NCI-H1105 treated with DMSO at 0.1 percent for 48 hours (cell line): ENCODE measurements at places on chromosomes 3 and 15.

- no peak for DNase-seq
Measured at GRCh38 chr3:37129871-37130270, 44.5 kb downstream of the LRRFIP2 start.

DNA sequence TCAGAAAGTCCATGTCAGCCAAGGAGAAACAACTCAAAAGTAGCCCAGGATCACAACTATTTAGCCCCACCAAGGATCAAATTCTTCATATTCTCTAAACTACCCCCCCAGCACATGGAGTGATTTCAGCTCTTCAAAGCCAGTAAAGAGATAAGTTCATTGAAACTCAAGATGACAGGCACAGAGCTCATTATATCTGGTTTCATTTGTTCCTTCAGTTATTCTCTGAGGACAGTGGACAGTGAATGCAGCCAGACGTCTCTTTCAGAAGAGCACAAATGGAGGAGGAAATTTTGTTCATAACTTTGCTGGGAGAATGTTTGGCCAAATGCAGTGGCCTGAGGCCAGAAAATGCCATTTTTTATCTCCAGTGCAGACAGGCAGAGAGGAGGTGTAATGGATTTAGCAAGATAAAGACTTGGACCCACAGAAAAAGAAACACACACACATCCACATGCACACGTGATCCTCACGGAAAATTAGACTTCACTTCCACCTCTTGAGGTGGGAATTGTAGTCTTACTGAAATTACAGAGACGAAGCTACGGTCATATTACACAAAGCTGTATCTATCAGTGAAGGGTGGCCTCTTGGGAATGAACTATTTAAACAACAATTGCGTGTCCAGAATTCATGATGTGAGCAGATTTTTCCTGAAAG, 64.6 kb downstream of the HES1 start:
- no peak for DNase-seq

- no peak for DNase-seq
Measured at GRCh38 chr3:138049157-138049919, 39.4 kb downstream of the CLDN18 start.

- DNase-seq, result no peak
Measured at GRCh38 chr3:10383850-10384248, 62.9 kb upstream of the SEC13 start.

- DNase-seq, result no peak
Measured at GRCh38 chr3:59368900-59369675, 319.3 kb upstream of the CFAP20DC start.

DNA sequence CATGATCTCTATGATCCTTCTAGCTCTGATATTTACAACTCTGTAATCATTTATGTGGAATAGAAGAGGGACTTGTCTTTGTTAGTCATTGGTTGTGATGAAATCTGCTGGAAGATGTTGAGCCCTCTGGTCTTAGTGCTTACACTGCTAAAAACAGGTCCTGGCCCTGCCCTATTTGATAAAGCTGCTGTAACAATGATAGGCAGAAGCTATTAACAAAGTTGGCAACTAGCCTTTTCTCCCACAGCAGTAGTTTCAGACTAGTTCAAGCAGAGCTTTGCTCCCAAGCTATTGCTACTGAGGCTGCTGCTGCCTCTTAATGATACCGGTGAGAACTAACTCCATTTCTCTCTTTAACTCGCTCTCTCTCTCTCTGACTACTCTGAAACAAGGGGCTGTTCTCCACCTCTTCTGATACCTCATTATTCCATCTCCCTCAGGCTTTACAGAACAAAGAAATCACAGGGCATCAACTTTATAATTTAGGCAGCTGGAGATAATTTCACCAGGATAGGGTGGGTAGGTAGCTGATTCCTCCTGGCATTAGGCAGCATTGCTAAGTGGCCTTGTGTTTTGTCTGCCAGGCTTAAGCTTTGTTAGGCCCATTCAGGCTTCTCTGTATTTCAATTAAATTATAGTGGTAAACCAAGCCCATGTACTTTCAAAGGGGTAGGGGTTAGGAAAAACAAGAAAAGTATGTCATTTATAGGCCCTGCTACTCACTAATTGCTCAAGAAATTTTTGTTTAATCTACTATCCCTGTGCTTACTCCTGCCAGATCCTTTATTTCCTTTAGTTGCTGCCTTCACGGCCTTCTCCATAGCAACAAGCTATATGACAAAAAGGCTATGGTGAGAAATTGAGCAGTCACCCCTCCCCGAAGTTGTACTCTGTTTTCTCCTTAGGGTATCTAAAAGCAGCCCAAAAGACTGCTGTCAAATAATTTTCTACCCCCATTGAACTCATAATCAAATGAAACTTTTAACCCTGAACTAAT, 139.6 kb downstream of the RBPMS2 start:
- DNase-seq, result peak; percentile 99

GRCh38 chr15:80152896-80153876, at the start of gene FAH:
Gene FAH (plus strand): TSS chr15:80152999. CDS start chr15:80153055, 56 bp downstream.
- DNase-seq, result peak; percentile 32

DNA sequence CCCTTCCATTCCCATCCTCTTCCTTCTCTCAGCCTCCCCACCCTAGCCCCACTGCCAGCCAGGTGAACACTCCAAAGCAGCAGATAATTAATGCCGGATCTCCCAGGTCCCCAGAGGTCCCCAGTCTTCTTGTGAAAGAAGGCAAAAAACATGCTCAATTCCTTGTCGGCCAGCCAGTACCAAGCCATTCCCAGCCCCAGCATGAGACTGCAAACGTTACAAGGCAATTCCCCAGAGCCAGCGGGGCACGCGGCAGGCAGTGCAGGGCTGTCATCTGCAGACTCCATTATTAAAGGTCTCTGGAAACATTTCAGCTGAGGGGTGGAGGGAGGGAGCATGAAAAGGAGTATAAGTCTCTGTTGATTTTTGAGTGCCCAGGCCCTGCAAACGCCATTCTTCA, 117.8 kb downstream of the XXYLT1 start:
- no peak for DNase-seq

- no peak for DNase-seq
Measured at GRCh38 chr3:135597855-135598254, 367.7 kb upstream of the PPP2R3A start.

DNA sequence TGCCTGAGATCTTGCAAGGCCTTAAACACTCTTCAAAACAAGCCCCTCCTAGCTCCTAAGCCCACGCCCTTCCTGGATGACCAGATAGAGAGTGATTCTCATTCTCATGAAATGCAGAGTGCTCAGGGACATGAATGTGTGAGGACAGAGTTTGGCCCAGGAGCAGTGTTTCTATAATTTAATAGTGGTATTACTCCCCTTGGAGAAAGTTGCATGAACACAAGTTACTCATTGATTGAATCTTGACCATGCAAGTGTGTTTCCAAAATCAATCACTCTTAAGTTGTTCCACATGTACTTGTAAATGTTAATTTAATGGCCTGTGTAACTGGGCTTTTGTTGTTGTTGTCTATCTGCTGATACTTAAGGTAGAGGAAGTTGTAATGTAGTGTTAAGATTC, 181.6 kb downstream of the ADAMTSL3 start:
- DNase-seq, result no peak

DNA sequence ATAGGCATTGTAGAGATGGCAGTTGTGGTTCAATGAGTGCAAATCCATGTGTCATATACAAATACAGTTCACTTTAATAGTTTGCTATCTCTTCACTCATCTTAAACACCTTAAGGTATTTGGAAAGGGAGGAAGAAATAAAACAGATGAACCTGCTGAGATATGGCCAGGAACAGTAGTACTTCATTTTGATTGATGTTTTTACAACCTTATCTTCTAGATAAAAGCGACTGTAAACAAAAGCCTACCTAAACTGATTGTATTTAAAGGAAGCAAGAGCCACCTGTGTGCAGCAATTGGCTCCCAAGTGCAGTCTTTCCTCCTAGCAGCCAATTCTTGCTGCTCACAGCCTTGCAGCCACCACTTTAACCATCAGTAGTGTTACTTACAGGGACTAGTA, 217.7 kb downstream of the CDIN1 start:
- no peak for DNase-seq

DNA sequence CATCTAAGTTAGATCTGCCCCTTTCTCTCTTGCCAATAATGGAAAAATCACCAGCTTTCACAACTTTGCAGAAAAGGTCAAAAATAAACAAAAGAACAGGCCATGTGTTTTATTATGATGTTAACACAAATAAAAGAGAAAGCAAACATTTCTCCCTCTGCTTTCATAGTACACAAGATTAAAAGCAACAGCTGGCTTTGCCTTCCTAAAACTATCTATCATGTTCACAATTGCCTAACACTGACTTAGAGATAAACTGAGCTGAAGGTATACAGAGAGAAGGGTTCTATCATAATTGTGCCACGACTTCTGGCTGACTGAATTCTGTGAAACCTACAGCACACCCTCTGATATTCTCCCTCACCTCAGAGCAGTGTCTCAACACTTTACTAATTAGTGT, 29.4 kb downstream of the AADAC start:
- no peak for DNase-seq

GRCh38 chr3:113523241-113523640, 8.3 kb upstream of the SPICE1 start:
- no peak for DNase-seq

DNA sequence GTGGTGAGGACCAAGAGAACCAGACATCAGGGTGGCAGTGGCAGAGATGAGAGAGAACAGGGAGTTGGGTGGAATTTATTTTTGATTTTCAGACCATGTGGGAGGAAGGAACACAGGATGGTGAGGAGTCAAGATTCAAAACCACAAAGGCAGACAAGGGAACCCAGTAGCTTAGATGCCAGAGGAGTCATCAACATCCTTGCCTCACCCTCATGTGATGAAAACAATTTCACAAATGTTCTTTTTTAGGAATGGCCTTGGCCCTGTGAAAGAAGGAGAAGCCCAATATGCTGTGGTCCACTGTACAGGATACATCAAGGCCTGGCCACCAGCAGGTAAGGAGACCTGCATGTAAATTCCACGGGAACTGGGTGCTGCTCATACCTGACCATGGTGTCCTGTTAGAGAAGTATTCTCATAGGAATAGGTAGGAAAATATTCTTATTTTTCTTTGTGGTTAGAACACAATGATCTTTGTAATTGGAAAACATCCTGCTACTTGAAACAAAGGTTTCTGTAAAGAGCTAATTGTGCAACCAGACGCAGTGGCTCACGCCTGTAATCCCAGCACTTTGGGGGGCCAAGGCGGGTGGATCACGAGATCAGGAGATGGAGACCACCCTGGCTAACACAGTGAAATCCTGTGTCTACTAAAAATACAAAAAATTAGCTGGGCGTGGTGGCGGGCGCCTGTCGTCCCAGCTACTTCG, 110.0 kb downstream of the ARNT2 start:
- DNase-seq, result no peak

DNA sequence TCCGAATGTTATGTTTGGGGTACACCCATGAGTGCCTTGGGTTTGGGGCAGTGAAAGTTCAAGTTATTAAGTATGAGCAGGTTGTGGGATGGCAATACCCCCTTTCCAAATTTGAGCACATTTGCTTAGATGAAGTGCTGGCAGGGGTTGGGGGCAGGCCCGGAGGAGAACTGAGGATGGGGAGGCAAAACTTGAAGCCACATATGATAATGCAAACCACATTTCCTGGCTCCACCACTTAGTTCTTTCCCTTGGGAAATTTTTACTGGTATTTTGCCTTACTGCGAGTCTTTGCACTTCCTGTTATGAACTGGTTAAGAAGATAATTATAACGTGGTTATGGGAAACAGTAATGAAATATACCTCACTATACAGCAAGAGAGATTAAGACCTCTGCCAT, 336.0 kb upstream of the ONECUT1 start:
- DNase-seq, result no peak

DNA sequence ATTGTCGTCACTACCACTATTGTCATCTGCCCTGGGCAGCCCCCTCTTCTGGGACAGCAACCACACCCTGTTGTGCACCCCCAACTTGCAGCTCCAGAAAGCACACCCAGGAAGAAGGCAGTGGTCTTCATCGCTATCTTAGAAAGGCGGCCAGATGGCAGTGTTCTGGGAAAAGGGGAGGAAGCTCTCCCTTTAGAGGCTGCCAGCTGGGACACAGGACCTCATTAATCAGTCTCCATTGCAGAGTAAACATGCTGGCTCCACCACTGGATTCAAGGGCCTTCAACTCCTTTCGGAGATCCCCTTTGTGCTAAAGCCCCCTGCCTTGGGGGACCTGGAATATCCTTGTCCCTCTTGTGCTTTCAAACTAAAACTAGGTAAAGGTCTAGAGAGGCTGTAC, 199.3 kb upstream of the LINGO1 start:
- DNase-seq, result no peak

DNA sequence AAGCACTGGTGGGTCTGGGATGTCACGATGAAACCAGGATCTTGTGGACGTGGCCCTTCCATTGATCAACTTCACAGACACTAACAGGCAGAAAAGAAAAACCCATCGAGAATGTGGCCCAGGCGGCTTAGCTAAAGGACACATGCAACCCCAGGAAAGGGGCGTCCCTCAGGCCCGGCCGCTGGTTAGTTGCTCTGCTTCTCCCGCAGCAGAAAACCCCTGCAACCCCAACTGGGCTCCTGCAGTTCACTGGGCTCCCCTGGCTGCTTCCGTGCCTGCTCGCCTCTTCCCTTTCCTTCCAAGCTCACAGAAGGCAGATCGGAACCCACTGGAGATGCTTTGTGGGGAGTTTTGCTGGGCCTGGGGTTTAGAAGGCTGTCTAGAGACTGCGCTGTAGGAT, 1.1 kb downstream of the GASK1A start:
- no peak for DNase-seq

- no peak for DNase-seq
Measured at GRCh38 chr3:160780245-160780644, 24.2 kb downstream of the PPM1L start.

GRCh38 chr3:73451301-73451944, 173.3 kb downstream of the PDZRN3 start:
- peak; percentile 84 for DNase-seq

- peak; percentile 84 for DNase-seq
Measured at GRCh38 chr15:22838292-22839042, at the start of gene NIPA2. Gene NIPA2 (plus strand): TSS chr15:22838666. CDS start chr15:22851732, 13,066 bp downstream.

DNA sequence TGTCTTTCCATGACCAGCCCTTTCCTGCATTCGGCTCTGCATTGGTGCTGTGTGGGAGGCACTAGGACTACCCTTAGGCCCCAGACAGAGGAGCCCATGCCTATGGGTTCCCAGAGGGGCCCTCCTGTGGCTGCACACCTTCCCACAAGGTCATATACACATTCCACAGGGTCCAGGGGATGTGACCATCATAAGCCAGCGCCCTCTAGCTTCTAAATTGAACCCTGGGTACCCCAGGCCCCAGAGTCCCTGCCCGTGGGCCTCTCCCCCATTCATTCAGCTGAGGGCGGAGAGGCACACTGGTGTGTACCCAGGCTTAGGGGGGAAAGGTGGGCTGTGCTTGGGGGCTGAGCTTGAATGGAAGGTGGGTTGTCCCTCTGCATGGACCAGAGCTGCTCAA, 10.2 kb upstream of the SLC6A6 start:
- no peak for DNase-seq

- peak; percentile 96 for DNase-seq
Measured at GRCh38 chr3:141940194-141940776, 63.8 kb downstream of the ATP1B3 start.

DNA sequence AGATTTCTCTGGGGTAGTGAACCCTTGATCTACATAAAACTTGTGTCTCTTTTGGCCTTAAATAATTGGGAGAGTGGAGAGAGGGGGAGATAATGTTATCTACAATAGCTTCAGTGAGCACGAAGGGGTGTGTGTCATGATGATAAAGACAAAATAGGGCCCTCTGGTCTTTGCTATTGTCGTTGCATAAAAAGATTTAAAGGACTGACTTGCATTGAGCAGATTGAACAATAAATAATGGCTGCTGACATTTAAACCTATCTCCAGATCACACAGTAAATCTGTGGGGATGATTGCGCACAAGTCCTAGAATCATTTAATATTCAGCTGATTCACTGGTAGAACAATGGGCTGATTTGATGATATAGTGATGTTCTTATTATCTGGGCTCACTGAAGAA, 71.3 kb upstream of the GAP43 start:
- DNase-seq, result no peak

- no peak for DNase-seq
Measured at GRCh38 chr3:76566211-76566534, 473.7 kb upstream of the ROBO2 start.
